ENCODE measurements at places on chromosomes 13 and 19.

GRCh38 chr13:54934121-54934520 is 1905.5 kb downstream of the OLFM4 start:
- no peak for DNase-seq

- no peak for DNase-seq
Measured at GRCh38 chr19:21117041-21117907, 24.6 kb upstream of the ZNF431 start.

DNA sequence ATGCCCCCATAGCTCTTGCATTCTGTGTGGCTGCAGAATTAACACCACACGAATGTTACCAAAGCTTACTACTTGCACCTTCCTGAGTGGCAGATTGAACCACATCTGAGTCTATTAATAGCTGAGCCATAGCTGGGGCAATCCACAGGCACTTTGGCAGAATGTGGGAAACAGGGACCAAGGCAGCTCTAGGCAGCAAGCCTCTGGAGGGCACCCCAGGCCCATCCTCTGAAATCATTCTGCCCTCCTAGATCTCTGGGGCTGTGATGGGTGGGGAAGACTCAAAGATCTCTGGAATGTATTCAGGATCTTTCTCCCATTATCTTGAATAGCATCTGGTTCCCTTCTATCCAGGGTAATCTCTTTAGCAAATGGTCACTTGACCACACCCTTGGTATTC is 139.3 kb downstream of the TNFRSF19 start:
- DNase-seq: no peak

GRCh38 chr19:35478794-35479677 is 11.2 kb downstream of the KRTDAP start:
- no peak for DNase-seq

DNA sequence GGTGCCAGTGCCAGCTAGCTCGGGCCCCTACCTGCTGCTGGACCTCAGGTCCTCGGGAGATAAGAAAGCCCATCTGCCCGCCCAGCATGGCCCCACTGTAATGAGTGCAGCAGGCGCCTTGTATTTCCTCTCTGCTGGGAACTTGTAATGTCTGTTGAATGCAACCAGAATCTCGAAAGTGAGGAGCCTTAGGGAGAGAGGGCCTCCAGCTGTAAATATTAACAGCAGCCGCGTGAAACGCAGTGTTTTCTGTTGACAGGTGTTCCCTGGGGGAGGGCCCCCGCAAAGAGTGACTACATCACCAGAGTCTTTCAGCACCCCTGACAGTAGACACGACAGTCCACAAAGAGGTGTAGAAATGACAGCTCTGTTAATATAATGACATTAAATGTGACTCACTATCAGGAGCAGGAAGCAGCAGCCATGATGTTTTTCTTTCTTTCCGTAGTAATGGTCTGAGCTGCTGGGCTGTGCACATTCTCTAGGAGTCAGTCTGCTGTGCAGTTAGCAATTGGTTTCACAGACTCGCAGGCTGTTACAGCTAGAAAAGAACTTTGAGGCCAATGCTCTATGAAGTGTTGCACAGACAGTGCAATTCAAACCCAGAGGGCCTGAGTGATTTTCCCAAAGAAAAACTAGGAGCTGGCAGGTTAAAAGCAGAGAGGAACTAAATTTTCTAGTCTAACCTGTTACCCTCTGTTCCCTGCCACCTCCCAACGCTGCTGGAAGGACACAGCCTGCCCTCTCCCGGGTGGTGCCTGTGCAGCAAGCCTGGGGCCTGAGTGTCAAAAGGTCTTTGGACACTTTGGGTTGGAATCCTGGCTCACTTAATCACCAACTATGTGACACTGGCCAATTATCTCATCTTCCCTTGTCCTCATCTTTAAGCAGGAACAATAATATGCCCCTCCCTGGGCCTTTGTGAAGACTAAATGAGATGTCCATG is 58.6 kb upstream of the WASF3 start:
- DNase-seq: no peak

DNA sequence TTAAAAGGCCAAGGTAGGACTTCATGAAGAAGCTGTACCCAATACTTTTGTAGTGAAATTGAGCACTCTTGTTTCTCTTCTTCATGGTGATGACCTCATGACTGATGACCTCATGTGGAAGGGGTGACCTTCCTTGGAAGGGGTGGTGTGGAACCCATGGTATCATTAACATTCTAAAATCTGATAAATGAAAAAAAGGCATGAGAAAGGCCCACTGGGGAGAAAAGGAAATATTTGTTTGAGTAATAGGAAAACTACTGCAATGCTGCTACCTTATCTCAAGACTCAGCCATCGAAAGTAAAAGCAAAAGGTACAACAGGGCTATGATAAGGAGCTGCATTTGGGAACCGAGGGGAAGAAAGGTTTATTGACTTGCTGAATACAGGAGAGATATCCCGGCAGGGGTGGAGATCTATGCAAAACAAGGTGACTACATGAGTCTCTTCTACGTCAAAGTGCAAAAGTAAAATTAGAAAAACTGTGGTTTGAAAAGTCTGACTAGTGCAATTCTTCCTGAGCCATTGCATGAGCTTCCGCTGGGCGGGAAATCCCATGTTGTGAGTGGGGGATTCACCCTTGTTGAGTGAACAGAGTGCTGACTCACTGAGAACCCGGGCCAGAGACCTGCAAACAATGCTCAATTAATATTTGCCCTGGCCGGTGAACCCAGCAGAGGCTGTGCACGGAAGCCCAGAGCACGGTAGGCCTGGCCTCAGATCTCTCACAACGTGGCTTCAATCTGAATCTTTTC is 138.9 kb upstream of the RFC3 start:
- DNase-seq: peak; percentile 79

GRCh38 chr19:33798681-33799111 is 2.0 kb downstream of the KCTD15 start:
- no peak for DNase-seq

DNA sequence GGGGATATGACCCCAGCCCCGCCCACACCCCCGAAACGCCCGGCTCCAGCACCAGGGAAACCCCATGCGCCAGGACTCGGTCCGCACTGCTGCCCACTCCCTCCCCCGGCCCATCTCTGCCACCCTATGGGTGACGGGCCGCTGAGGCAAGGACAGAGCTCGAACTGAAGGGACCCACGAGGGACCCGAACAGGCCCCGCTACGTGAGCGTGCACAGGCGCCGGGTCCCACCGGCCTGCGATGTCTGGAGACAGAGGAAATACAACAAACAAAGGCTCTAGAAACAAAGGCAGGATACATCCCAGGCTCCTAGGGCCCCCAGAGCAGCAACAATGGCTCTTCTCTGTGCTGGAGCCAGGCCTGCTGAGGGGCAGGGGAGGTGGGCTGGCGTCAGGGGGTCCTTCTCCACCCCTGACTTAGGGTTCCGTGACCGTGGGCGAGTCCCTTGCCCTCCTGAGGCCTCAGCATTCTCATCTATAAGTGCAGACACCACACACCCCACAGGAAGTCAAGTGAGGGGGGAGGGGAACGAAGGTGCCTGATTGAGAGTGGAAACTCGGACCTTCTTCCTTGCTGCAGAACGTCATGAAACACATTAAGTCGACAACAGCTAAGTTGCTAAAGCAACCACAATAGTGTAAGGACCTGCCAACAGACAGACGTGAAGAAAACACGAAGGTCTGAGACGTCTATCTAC is 3.1 kb downstream of the ABHD17A start:
- no peak for DNase-seq

DNA sequence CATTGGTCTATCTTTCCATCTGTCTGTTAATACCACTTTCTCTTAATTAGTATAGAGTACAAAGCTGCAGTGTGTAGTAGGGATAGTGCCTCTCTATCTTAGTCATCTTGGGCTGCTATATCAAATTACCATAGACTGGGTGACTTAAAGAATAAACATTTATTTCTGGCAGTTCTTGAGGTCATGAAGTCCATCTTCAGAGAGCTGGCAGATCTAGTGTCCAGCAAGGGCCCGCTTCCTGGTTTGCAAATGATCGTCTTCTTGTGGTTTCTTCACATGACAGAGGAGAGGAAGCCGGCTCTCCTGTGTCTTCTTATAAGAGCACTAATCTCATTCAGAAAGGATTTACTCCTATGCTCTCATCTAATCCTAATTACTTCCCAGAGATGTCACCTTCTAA is 6.1 kb downstream of the ZNF700 start:
- no peak for DNase-seq

GRCh38 chr19:38805180-38805579 is 7.6 kb downstream of the LGALS4 start:
- DNase-seq: no peak

- DNase-seq: no peak
Measured at GRCh38 chr19:54173951-54174834, 1.2 kb upstream of the TMC4 start.

- no peak for DNase-seq
Measured at GRCh38 chr13:44385401-44385800, 11.8 kb downstream of the SERP2 start.

GRCh38 chr13:23588666-23589065 is 18.5 kb downstream of the TNFRSF19 start:
- no peak for DNase-seq

- DNase-seq: no peak
Measured at GRCh38 chr13:48859272-48860105, 116.2 kb upstream of the FNDC3A start.
